ENCODE measurements at places on chromosomes 12 and 14. TPM values are rescaled to one million over a fixed set of nuclear protein-coding genes. Genes with fewer than 3 reads are reported as not detected.

ETFRF1 gene
- 105 TPM for total RNA-seq

LTBR gene
- 98.6 TPM for total RNA-seq

FAM186B gene
- 0.59 TPM for total RNA-seq

PKP2 gene
- total RNA-seq: 4.4 TPM

OASL gene
- total RNA-seq: 0.22 TPM

SLC5A8 gene
- not detected for total RNA-seq

DBX2 gene
- total RNA-seq: 0.11 TPM

HOXC6 gene
- total RNA-seq: 4.2 TPM

ZDHHC22 gene
- not detected for total RNA-seq

LHX5 gene
- total RNA-seq: not detected

IL23A gene
- not detected for total RNA-seq

SERPINA6 gene
- 0.69 TPM for total RNA-seq

MOK gene
- total RNA-seq: 1.3 TPM

PIWIL1 gene
- total RNA-seq: not detected

NANOG gene
- total RNA-seq: 0.10 TPM
